H4 (cell line): ENCODE measurements at places on chromosomes 4 and X. TPM values are rescaled to one million over a fixed set of nuclear protein-coding genes. Genes with fewer than 3 reads are reported as not detected.

TLR2 gene
- not detected in 2 replicates for total RNA-seq

RIBC1 gene
- total RNA-seq, result 0.70 and 1.2 TPM in 2 replicates

GRIA2 gene
- total RNA-seq, result not detected in 2 replicates

CITED1 gene
- 0.33 and 1.1 TPM in 2 replicates for total RNA-seq

LARP7 gene
- total RNA-seq, result 22.9 and 24.1 TPM in 2 replicates

AMBN gene
- total RNA-seq, result 0.19 TPM in 1 of 2 replicates, not detected in the other

DGKK gene
- total RNA-seq, result not detected in 2 replicates

FAM9A gene
- not detected in 2 replicates for total RNA-seq

TMEM154 gene
- total RNA-seq, result 0.99 and 1.3 TPM in 2 replicates
